CD4-positive, alpha-beta T cell treated with Interleukin-15 for 4 hours (primary cell): ENCODE measurements at places on chromosomes 3 and 15.

GRCh38 chr3:120419797-120420196 lies 31.0 kb downstream of the FSTL1 start:
- no peak for DNase-seq

DNA sequence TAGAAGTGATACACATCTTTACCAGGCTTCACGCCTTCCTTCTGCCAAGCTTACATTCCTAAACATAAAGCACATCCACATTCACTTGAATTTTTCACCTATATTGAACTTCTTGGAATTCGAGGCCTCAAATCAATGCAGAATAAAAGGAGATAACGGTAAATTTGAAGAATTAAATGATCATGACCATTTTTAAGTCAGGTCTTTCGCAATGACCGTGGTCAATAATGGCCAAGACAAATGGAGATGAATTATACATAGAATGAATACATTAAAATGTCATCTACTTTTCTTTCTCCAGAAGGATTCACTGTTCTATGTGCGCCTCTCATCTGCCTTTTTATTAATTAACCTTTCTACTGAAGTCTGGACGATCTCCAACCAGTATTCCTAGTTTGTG lies 5.3 kb upstream of the GOLGA8A start:
- no peak for DNase-seq

- peak; percentile 58 for DNase-seq
Measured at GRCh38 chr3:158097593-158098308, 8.5 kb downstream of the SHOX2 start.

GRCh38 chr15:40927495-40927872 lies 1.7 kb upstream of the DLL4 start:
- no peak for DNase-seq

- no peak for DNase-seq
Measured at GRCh38 chr15:44183363-44183762, 11.7 kb downstream of the FRMD5 start.

- peak; percentile 84 for DNase-seq
Measured at GRCh38 chr15:70023064-70023768, 74.5 kb downstream of the TLE3 start.

DNA sequence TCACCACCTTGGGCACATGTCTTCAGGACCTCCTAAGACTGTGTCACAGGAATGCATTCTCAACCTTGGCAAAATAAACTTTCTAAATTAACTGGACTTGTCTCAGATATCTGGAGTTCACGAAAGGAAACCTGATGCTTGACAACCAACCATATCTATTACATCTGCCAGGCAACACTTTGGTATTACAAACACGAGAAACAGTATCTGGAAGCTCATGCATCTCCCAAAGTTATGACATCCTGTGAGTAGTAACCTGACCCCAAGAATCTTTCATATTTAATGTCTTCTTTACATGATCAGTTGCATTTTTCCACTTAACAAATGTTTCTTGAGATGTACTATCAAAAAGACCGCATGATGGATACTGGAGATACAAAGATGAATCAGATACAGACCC lies 465.3 kb upstream of the AGTR1 start:
- no peak for DNase-seq

DNA sequence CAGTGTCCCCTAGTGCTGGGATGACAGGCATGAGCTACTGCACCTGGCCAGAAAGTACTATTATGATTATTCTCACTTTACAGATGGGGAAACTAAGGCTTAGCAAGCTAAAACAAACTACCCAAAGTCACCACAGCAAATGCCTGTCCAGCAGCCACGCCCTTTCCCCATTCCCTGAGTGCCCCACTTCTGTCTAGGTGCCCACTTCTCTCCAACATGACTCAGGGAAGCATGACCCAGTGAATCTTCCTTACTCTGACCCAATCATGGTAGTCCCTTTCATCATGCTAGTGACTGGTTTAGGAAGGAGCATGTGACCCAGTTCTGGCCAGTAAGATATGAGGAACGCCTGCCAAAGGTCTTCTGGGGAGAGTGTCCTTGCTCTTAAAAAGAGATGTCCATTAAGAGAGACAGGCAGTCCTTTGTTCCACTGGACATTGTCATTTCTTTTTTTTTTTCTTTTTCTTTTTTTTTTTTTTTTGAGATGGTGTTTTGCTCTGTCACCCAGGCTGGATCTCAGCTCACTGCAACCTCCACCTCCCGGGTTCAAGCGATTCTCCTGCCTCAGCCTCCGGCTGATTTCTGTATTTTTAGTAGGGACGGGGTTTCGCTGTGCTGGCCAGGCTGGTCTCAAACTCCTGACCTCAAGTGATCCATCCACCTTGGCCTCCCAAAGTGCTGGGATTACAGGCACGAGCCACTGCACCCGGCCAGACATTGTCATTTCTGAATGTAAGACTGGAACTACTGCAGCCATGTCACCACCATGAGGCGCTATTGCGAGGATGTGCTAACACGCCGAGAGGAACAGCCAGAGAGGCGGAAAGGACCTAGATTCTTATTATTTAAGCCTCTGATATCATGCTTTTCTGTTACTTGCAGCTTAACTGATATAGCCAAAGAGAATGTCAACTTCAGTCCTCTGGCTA lies 19.8 kb downstream of the MEGF11 start:
- no peak for DNase-seq

DNA sequence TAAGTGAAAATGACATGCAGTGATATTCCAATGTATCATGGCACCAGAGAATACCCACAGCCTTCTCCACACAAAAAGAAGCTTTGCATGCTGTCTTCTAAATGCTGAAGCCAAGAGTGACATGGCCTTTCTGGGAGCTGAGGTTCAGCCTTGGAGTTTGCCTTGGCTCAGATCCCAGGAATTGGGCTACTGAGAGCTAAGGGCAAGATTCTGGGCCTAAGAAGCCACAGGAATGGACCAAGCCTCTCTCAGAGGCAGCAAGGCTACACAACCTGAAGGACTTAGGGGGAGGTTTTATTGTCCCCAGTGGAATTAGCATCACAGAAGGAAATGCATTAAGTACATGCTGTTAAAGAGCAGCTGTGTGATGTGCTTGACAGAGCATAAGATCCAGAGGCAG lies 1078.5 kb downstream of the TUSC7 start:
- no peak for DNase-seq

- no peak for DNase-seq
Measured at GRCh38 chr15:48393645-48394506, 62.6 kb downstream of the DUT start.

GRCh38 chr3:117434661-117435412 lies 725.3 kb downstream of the TUSC7 start:
- no peak for DNase-seq

DNA sequence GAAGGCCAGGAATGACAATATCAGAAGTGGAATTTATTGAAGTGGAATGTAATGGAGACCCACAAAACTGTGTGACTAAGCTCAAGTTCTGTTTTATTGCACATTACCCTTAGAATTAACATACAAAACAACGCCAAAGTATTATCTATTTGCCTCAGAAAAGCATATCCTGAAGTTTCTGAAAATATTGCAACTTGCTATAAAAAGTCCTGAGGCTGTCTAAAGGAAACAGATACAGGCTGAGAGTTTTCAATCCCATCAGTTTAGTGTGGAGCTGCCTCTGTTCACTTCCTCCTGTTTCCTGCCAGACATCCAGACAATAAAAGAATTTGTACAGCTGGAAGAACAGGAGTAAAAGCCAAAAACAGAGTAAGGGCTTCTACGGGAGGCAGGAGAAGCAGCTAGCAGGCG lies 108.8 kb downstream of the FBN1 start:
- no peak for DNase-seq

DNA sequence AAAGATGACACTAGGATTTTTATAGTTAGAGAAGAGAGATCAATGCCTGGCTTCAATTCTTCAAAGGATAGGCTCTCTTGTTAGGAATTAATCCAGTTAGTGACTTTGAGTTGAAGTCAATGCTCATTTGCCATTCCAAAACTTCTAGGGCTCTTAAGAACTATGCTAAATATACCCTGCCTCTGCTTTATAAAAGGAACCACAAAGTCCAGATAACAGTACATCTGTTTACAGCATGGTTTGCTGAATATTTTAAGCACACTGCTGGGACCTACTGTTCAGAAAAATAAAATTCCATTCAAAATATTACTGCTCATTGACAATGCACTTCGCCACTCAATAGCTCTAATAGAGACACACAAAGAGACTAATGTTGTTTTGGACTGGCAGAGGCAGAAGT lies 786.6 kb upstream of the DPPA4 start:
- DNase-seq, result no peak

- no peak for DNase-seq
Measured at GRCh38 chr3:176167272-176167671, 1030.0 kb downstream of the TBL1XR1 start.

- DNase-seq, result no peak
Measured at GRCh38 chr15:74314795-74315438, 52.5 kb downstream of the CYP11A1 start.

- DNase-seq, result no peak
Measured at GRCh38 chr15:68812069-68812468, 8.6 kb downstream of the ANP32A start.

DNA sequence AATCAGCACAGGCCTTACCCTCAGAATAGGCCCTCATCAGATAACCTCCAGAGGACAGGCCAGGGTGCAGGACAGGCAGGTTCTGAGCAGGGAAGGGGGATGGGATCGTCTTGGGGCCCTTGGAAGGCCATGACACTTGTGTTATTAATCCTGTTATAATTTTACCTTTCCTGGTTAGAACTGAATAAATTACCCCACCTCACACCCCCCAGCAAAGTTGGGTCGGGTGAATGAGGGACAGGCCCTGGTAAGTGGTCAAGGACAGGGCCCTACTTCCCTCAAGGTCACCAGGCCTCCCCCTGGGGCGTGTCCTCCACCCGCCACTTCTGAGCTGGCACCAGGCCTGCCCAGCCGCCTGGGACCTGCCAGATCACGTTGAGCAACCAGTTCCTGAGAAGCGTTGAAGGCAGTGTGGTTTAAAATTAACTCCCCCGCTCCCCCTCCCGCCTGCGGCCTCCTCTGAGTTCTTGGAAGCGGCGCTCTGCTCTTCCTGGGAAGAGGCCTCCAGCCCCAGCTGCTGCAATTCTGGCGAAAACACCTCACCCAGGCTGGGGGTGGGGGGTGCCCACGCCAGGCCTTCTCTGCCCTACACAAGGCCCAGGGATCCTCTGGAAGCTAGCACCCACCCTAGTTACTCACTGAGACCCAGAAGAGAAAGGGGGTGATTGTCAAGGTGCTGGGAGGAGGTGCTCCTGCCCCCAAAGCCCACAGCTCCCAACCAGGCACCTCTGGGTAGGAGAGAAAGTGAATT lies 10.6 kb downstream of the CISH start:
- DNase-seq, result peak; percentile 96

DNA sequence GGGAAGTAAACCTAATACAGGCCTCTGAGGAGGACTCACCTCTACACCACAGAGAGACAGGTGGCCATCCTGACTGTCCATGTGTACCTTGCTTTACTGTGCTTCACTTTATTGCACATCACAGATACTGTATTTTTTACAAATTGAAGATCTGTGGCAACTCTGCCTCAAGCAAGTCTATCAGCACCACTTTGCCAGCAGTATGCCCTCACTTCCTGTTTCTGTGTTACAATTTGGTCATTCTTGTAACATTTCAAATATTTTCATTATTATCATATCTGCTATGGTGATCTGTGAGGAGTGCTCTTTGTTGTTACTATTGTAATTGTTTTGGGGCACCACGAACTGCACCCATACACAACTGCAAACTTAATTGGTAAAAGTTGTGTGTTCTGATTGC lies 78.0 kb downstream of the BBX start:
- no peak for DNase-seq

DNA sequence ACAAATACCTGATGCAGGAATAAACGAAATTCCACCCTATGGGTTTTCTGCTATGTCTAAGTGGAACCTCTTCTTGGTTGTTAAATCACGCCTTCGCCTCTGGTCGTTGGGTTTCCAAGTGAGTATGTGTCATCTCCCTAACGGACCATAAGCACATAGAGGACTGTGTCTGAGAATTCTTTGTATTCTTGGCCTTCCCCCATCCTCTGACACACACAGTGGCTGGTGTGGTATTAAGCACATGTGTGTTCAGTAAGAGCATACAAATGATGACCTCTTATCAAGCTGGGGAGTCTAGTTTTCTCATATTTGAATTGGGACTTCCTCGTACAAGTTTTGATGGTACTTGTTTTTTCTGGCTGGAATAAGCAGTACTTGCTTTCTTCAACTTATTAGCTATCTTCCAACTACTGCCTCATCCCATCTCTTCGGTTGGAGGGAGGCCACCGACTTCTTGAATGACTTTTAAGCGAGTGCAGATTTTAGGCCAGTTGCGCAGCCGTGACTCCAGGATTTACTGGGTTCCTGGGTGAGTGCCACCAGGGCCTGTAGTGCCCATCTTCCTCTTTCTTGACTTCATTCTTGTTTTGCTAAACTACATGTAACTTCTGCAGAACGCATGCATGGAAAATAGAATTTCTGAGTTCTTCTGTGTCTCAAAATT lies 240.2 kb downstream of the ADAMTS17 start:
- DNase-seq, result no peak

- DNase-seq, result peak; percentile 60
Measured at GRCh38 chr15:63945007-63945788, 101.1 kb downstream of the DAPK2 start.

DNA sequence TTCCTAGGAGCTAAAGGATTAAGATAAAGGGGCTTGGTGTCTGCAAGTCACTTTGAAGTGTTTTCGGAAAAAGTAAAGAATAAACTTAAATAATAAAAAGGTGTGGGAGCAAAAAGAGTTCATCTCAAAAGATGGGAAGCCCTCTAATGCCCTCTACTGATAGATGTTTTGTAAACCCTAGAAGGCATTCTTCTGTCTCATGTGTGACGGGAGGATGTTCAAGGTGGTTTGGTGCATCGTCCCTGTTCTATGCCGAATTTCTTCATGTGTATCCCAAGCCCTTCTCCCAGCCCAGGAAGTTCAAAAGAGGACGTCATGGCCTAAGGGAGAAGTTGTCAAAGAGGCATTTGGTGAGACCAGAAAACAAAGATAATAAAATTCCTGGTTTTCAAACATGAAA lies 37.2 kb downstream of the CCK start:
- DNase-seq, result no peak

- DNase-seq, result no peak
Measured at GRCh38 chr15:60122691-60123090, 118.6 kb downstream of the FOXB1 start.

- no peak for DNase-seq
Measured at GRCh38 chr15:48974882-48975281, 11.2 kb upstream of the SHC4 start.

GRCh38 chr3:47103619-47104018 lies 60.3 kb downstream of the SETD2 start:
- no peak for DNase-seq

DNA sequence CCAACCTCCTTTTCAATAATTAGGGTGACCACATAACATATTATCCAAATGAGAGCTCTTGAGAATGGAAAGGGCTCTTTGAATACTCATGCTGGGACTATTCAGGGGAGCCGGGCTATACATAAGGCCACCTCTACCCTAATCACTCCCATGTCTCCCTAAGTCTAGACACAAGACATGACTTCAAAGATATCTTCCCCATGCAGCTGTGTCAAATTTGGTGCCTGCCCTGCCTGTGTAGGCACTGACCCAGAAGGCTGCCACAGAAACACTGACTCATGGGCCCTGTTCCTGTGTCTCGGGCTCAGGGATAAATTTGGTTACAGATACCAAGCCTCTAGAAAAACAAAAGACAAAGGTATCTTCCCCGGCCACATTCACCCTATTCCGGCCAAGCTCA lies 70.3 kb downstream of the MYLK start:
- no peak for DNase-seq

GRCh38 chr3:38994251-38994650 lies 57.5 kb downstream of the SCN11A start:
- DNase-seq, result no peak
